ENCODE measurements at places on chromosomes 6 and 20.
A peak's percentile ranks its signal among the peaks of the same experiment; 100 is the strongest.

- no peak for DNase-seq
- H3K27me3 ChIP-seq = no peaks in the 10 kb centered on the region
- no peak overlapping the region for H3K27ac ChIP-seq
- no peak overlapping the region for H3K4me3 ChIP-seq
- H3K36me3 ChIP-seq = no peaks in the 10 kb centered on the region
These were observed 228.6 kb downstream of the TBC1D7 start for GRCh38 chr6:13099771-13100170.

DNA sequence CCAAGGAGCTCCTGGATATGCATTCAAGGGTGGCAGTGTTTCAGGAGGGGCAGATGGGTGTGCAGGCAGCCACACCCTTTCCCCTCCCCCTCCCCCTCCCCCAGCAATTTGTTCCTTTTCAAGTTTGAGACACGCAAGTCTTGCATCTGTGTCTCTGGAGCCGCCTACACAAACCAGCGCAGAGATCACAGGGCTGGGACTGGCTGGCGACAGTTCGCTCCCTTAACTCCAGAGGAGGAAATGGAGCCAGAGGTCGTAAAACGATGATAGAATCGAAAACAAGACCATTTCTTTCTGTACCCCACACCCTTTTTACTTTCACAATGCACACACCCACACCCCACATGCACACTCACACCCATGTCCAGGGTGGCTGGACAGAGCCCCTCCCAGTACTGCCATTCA, 163.1 kb downstream of the LY86 start:
- no peaks in the 10 kb centered on the region for H3K27me3 ChIP-seq
- no peak overlapping the region for H3K4me3 ChIP-seq
- H3K27ac ChIP-seq = peak overlapping the region; percentile 67
- H3K36me3 ChIP-seq = no peaks in the 10 kb centered on the region
- peaks cover 38% of the 10 kb centered on the region for H3K4me1 ChIP-seq
- DNase-seq = peak; percentile 85

DNA sequence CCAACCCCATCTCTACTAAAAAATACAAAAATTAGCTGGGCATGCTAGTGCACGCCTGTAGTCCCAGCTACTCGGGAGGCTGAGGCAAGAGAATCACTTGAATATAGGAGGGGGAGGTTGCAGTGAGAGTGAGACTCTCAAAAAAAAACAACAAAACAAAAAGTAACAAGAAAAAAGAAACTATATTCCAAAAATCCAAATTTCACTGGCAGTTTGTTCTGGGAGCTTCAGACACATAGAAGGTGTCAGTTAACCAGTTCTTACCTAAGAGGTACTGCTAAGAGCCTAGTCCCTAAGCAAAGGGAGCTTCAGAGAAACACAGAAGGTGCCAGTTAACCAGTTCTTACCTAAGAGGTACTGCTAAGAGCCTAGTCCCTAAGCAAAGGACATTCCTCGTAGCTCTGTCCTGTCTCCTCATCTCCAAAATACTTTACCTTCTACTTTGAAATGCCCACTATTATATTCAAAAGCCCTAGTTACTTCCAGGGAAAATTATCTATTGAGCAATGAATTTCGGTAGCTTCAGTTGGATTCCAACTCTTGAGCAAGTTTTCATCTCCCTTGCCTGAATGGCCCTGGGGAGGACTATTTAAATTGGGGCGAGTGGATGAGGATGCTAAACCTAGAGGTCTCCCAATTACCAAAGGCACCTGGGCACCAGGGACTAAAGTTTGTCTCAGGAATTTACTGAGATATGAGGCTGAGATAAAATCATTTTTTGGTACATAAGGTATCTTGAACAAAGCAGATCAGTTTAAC, 41.0 kb downstream of the HFE start:
- no peak overlapping the region for H3K4me3 ChIP-seq
- no peak overlapping the region for H3K27ac ChIP-seq
- H3K4me1 ChIP-seq = peaks cover 28% of the 10 kb centered on the region
- no peaks in the 10 kb centered on the region for H3K27me3 ChIP-seq
- no peak for DNase-seq

DNA sequence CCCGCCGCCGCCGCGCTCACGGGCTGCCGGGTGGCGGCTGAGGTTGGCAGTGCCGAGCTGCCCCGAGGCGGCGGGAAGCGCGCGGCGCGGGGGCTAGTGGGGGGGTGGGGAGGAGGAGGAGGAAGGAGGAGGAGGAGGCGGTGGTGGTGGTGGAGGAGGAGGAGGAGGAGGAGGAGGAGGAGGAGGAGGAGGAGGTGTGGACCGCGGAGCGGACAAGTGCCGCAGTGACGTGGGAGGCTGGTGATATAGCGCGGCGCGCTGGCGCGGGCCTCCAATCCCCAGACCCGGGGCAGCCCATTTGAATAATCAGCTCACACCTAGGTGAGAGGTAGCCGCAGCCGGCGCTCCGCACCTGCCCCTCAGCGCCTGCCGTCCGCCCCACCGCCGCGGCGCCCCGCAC, at the start of gene FOXA2:
FOXA2 (minus strand) TSS at position 51 of the 400 bp plus-strand sequence. CDS start 294 bp downstream, outside the sequence.
- no peaks in the 10 kb centered on the region for H3K36me3 ChIP-seq
- H3K4me3 ChIP-seq = peak within 1 kb of the TSS; percentile 50
- peaks cover 5% of the 10 kb centered on the region for H3K4me1 ChIP-seq
- H3K27me3 ChIP-seq = peaks cover 80% of the 10 kb centered on the region
- H3K27ac ChIP-seq = peak within 1 kb of the TSS; percentile 87

All from upper lobe of right lung (tissue), 1 donor.